Progenitor cell of endocrine pancreas (in vitro differentiated cells): ENCODE measurements at places on chromosomes 12 and 14.
A peak's percentile ranks its signal among the peaks of the same experiment; 100 is the strongest.

DNA sequence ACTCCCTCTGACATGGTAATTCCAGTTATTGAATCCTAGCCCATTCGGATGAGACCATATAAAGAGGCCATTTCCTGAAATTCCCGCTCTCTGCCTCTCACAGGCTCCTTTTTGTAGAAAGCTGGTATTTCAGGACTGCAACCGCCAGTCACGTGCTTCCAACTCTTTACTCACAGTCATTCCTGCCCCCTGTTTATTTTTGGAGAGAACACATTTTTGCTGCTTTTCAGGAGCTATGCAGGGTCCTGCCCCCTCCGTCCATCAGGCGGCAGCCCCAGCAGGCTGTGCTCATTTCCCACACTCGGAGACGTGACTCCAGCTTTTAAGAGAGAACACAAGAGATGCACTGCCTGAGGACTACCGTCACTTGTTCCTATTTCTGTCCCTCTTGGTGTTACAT is 26.8 kb downstream of the IFT43 start:
- no peak for DNase-seq
- no peaks in the 10 kb centered on the region for H3K4me1 ChIP-seq
- H3K27ac ChIP-seq = no peak overlapping the region
- no peak overlapping the region for H3K4me3 ChIP-seq

DNA sequence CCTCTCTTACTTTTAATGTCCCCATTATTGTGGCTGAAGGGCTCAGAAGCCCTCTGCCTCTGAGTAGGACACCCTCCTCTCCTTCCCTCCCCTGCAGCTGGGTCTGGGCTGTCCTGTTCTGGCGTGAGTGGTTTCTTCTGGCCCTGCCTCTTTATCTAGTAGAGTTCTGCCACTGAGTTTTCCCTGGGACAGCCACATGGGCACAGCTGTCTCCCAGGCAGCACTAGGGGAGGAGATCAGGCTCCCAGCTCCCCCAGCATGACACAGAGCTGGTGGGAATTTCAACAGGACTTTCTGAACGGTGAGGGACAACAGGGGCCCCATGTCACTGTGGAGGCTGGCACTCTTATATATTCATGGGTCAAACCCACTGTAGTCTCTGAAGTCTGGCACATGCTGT is 21.4 kb downstream of the TMEM132C start:
- no peak overlapping the region for H3K4me3 ChIP-seq
- H3K27me3 ChIP-seq = peaks cover 31% of the 10 kb centered on the region
- H3K27ac ChIP-seq = no peak overlapping the region
- DNase-seq = no peak
- peaks cover 2% of the 10 kb centered on the region for H3K4me1 ChIP-seq
- no peaks in the 10 kb centered on the region for H3K36me3 ChIP-seq

DNA sequence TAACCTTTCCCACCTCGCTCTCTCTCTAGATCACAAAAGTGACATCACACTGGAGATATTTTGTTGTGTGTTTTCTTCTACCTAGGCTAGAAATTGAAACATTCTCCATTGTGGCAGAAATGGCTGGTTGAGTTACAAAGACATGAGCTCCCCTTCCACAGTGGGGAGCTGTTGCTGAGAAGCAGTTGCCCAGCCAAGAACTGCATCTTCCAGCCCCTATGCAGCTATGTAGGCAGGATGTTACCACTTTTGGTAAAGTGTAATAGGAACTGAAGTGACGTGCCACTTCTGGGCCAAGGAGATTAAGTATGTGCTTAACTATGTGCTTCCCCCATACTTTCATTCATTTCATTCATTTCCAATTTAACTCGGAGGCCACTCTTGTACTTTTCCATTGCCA is 138.7 kb upstream of the E2F7 start:
- DNase-seq = no peak
- no peak overlapping the region for H3K4me3 ChIP-seq
- H3K27ac ChIP-seq = no peak overlapping the region
- no peaks in the 10 kb centered on the region for H3K36me3 ChIP-seq
- no peaks in the 10 kb centered on the region for H3K4me1 ChIP-seq
- H3K27me3 ChIP-seq = no peaks in the 10 kb centered on the region

DNA sequence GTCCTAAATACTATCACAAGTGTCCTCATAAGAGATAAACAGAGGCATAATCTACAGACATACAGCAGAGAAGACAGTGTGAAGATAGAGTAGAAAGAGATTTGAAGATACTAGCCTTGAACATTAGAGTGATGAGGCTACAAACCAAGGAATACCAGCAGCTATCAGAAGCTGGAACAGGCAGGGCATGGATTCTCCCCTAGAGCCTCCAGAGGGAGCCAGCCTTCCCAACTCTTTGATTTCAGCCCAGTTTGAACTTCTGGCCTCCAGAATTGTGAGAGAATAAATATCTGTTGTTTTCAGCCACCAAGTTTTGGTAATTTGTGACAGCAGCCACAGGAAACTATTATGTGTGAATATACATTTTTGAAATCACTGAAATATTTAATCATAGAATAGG is 47.2 kb downstream of the CCDC91 start:
- no peak overlapping the region for H3K27ac ChIP-seq
- no peak overlapping the region for H3K4me3 ChIP-seq
- no peaks in the 10 kb centered on the region for H3K36me3 ChIP-seq

DNA sequence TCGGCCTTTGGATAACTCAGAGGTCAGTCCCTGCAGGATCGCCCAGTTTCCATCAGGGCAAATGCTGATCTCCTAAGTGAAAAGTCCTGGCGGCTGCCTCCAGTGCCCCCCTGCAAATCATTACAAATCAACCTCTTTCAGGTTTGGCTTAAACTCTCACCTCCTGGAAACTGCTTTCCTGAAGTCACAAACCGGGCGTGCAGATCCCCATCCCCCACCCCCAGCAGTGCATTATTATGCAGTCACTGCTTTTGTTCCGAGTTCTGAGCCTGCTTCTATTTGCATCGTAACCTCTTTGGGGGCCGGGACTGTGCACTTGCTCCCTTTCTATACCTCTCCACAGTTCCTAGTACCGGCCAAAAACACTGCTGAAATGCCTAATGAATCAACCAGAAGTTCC is at the start of gene USP44:
USP44 (minus strand) TSS at position 172 of the 400 bp plus-strand sequence. CDS start 17,220 bp downstream, outside the sequence.
- peaks cover 1% of the 10 kb centered on the region for H3K36me3 ChIP-seq
- peak within 1 kb of the TSS; percentile 46 for H3K4me3 ChIP-seq
- peak within 1 kb of the TSS; percentile 31 for H3K27ac ChIP-seq
- H3K4me1 ChIP-seq = peaks cover 39% of the 10 kb centered on the region
- H3K27me3 ChIP-seq = peaks cover 34% of the 10 kb centered on the region
- no peak for DNase-seq

DNA sequence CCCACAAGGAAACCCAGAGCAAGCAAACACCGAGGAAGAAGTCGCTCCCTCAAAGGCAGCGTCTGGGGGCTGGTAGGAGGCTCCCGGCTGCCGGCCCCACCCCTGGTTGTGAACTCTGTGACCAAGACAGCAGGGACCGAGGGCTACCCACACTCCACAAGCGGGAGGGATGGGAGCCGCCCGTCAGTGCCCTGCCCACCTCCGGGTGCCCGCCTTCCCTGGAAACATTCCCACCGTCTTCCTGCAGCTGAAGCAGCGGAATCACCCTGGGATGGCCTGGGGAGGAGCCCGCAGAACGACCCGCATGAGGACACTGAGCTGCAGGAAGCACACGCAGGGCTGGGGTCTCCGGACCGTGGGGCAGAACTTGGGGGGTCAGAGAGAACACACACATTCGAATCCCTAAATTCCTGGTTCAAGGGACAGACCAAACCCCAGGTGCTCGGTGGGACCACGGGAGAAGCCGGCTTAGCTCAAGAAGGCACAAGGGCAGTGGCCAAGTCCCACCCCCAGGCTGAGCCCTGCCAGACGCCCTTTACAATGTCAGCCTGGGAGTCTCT is 33.5 kb upstream of the C14orf180 start:
- H3K36me3 ChIP-seq = no peaks in the 10 kb centered on the region
- no peak overlapping the region for H3K4me3 ChIP-seq
- H3K27ac ChIP-seq = no peak overlapping the region
- peaks cover 37% of the 10 kb centered on the region for H3K27me3 ChIP-seq
- DNase-seq = no peak

GRCh38 chr14:68250927-68251768 is 431.6 kb downstream of the RAD51B start:
- peaks cover 87% of the 10 kb centered on the region for H3K4me1 ChIP-seq
- DNase-seq = no peak
- no peaks in the 10 kb centered on the region for H3K27me3 ChIP-seq

DNA sequence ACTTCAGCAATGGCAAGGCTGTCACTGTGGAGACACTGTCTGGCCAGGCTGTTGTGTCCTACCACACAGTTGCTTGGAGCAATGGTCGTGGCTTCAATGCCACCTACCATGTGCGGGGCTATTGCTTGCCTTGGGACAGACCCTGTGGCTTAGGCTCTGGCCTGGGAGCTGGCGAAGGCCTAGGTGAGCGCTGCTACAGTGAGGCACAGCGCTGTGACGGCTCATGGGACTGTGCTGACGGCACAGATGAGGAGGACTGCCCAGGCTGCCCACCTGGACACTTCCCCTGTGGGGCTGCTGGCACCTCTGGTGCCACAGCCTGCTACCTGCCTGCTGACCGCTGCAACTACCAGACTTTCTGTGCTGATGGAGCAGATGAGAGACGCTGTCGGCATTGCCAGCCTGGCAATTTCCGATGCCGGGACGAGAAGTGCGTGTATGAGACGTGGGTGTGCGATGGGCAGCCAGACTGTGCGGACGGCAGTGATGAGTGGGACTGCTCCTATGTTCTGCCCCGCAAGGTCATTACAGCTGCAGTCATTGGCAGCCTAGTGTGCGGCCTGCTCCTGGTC is 4.3 kb downstream of the LRP10 start:
- no peaks in the 10 kb centered on the region for H3K27me3 ChIP-seq
- no peak overlapping the region for H3K27ac ChIP-seq
- no peak overlapping the region for H3K4me3 ChIP-seq
- H3K36me3 ChIP-seq = peaks cover 13% of the 10 kb centered on the region
- peaks cover 9% of the 10 kb centered on the region for H3K4me1 ChIP-seq

GRCh38 chr12:69906411-69907216 is 81.6 kb downstream of the MYRFL start:
- no peak for DNase-seq
- no peak overlapping the region for H3K4me3 ChIP-seq
- no peak overlapping the region for H3K27ac ChIP-seq
